ENCODE measurements at places on chromosomes 13 and 19.

DNA sequence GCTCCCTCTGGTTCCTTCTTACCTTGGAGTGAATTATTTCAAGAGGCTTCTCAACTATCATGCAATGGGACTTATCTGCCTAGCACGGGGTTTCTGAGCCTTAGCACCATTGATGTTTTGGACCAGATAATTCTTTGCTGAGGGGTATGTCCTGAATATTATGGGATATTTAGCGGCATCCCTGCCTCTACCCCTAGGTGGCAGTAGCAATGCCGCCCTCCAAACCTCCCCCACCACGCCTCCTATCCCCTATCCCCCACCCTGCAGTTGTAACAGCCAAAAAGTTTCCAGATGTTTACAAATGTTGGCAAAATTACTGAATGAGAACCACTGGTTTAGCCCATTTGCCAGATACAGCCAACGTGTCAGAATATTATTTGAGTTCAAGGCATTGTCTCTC, 125.5 kb downstream of the POSTN start:
- DNase-seq = no peak

DNA sequence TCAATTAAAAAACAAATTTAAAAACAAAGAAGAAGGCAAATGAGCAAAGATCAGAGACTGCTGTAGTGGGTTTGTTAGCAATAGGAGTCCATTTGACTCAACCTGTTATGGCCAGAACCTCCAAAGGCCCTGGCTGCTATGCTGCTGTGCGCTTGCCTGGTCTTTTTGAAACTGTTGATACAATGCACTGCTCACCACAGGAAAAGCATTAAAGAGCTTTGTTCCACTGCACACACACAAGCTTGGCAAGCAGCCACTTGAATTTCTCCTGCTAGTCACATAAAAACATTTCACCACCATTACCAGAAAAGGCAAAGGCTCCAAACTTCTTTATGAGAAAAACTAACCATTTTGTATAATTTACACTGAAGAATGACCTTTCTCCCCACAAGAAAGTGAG, 132.2 kb downstream of the FREM2 start:
- DNase-seq = no peak

DNA sequence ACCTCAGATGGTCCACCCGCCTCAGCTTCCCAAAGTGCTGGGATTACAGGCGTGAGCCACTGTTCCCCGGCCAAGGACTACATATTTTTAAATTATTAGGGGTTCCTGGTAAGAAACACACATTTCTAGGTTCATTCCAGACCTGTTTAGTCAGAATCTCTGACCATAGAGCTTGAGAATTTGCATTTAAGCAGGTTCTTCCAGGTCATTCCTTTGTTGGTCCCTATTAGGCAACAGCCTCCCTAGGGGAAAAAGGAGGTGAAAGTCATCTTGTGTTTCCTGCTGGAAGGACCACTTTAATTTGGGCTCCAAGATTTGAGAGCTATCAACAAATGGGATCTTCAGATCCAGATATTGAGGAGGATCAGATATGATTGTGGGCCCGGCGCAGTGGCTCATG, 16.3 kb downstream of the S1PR2 start:
- no peak for DNase-seq

DNA sequence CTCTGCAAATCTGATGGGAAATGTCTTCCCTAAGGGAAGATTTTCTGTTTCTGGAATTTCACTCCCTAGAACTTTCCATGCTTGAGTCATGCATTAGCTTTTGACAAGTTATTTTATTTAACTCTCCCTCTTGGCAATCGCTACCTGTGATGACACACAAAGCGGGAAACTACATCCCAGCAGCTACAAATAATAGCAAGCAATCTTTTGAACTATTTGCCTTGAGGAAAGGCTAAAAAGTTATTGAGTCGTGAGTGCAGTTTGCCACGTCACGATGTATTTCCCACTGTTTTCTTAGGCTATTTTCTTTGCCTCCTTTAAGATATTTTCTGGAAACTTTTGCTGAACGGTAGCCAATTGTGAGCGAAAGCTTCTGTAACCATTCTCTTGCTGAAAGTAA, 353.3 kb upstream of the HTR2A start:
- DNase-seq = no peak

DNA sequence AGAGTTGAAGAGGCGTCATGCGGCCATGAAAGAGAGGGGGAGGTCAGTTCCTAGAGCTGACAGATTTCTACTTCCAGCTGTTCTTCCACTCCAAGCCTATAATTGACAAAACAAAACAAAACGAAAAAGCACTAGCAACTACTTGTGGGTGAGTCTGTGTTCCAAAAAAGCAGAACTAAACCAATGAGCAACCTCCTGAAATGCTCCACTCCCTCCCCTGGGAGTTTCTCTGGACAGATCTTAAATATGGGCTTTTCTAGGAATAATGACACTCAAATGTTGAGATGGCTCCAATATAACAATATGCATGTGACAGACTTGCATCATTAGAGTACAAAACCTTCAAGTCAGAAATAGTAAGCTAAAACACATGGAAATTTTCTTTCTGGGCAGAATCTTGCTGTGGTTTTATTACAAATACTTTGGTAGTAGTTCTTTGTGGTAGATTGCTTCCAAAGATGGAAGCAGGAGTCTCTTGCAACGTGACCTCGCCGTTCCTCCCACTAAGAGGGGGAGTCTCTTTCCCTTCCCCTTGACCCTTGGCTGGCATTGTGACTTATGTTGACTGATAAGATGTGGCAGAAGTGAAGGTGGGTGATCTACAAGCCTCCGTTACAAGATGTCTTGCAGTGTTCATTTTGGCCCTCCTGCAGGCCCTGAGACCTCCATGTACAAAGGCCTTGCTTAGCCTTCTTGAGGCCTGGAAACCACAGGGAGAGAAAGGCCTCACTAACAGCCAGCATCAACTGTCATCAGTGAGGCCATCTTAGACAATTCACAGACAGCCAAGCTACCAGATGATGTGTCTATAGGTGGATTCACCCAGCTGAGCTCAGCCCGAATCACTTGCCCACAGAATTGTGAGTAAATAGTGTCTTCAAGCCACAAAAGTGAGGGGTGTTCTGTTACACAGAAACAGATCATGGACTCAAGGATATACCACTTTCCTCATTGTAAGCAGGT, 173.1 kb upstream of the RFC3 start:
- DNase-seq = no peak

- DNase-seq = peak; percentile 37
Observed at GRCh38 chr13:79492313-79492798, 11.4 kb downstream of the NDFIP2 start.

GRCh38 chr13:41079725-41080124, 18.4 kb downstream of the WBP4 start:
- no peak for DNase-seq

GRCh38 chr19:30528919-30529318, 156.7 kb downstream of the ZNF536 start:
- no peak for DNase-seq

DNA sequence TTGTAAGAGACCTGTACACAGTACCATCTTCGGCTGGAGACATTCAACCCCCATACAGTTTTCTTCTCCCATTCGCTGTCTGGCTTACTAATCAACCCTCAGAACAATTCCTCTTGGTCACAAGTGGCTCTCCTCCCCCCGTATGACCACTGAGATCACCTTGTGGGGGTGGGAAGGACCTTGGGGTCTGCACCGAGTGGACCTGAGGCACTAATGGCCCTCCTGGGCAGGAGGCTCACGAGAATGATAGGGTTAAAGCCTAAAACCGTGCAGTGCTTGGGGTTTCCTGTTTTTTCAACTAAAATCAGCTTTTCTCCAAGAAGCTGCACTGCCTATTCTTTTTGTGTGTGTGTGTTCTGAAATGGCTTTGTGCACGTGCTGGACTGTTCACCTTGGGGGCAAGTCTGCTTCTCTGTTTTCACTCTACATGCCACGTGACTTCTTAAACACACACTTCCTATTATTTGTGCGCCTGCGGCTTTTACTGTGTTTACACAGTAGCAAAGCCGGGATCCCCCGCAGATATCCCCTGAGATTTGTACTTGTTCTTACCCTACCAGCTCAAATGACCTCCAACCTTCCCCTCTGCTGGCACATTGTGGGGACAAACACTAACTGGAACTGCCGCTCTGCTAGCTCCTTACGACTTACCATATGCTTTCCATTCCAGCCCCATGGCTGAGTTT, 12.3 kb downstream of the RBM26 start:
- DNase-seq = no peak

DNA sequence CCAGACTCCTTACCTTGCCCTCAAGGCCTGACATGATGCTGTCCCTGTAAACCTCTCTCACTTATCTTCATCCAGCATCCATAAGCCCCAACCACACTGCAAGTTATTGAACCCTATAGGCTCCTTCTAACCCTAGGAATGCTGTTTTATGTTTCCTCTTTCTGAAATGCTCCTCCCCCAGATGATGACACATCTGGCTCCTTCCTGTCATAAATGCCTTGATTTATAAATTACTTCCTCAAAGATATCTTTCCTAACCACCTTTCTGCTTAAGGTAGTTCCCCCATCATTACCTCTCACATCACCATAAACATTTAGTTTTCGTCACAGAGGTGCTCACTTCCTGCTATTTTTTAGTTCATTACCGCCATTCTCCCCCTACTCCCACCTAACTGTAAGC, 12.3 kb downstream of the RUBCNL start:
- DNase-seq = no peak

- no peak for DNase-seq
Observed at GRCh38 chr19:56732976-56733375, 61.4 kb upstream of the ZNF835 start.

GRCh38 chr19:10514211-10515145, 2.8 kb downstream of the S1PR5 start:
- DNase-seq = peak; percentile 34

DNA sequence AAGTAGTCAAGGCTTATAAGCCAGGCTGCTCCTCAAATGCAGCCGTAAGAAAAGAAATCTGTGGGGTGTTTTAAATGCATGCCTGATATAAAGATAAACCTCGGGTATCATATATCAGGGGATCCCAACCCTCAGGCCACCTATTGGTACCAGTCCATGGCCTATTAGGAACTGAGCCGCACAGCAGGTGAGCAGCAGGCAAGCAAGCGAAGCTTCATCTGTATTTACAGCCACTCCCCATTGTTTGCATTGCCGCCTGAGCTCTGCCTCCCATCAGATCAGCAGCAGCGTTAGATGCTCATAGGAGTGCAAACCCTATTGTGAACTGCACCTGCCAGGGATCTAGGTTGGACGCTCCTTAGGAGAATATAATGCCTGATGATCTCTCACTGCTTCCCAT, 233.5 kb upstream of the SERP2 start:
- DNase-seq = no peak

DNA sequence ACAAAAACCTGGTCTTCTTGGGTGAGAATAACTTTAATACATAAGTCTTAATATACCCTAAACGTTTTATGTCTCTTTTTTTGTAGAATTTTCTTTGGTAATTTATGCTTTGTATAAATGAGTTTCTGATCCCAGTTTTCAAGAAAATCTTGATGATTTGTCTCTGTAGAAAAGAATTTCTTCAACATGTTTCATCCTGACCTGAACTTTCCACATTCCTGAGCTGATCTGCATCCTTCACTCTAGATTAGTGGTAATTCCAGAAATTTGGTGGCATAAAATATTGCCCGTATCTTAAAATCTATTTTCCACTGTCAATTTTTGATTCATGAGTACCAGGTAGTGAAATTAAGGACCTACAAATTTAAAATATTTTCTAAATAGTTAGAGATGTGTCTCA, 16.3 kb downstream of the ZNF714 start:
- no peak for DNase-seq

DNA sequence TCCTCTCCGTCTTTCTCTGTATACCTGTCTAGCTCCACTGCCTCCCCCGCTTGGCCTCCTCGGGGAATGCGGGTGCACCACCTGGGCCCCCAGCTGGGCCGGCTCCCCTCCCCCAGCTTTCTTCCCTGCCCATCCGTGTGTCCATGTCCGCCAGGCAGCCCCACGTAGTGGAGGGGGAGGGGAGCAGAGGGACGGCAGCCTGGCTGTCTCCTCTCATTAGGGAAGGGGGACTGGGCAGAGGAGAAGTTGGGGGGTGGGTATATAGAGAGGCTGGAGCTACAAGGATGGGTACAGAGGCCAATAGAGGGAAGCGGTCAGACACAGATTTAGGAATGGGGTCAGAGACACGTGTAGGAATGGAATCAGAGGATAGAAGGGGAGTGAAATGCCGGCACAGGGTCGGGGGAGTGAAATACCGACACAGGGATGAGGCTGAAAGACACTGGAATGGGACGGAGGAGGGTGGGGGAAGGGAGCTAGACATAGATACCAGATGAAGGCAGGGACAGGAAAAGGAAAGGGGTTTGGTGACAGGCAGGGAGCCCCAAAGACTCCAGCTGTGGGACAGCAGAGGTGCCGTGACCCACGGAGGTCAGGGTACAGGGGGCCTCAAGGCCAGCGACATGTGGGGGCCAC, 2.8 kb downstream of the NECTIN2 start:
- no peak for DNase-seq

- no peak for DNase-seq
Observed at GRCh38 chr19:5967571-5967970, 10.4 kb downstream of the RANBP3 start.

DNA sequence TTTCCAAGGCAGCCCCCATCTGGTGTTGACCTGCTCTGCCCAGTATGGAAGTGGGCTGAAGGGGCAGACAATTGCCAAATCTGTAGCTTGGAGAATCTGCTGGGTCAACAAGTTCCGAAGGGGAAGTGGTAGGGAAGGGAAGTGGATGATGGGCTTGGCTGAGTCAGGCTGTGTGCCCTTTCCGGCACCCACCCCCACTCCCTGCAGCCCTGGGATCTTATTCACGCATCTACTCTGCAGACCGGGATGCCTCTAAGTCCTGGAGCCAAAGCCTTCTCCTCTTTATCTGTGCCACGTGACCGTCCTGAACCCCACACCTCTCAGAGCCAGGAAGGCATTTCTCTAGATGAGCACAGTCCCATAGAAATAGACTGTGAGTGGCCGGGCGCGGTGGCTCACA, 7.5 kb upstream of the C5AR2 start:
- DNase-seq = no peak

- no peak for DNase-seq
Observed at GRCh38 chr13:24921003-24921402, 157.0 kb downstream of the RNF17 start.

GRCh38 chr13:31967155-31967554, 64.4 kb upstream of the FRY start:
- DNase-seq = no peak

- peak; percentile 76 for DNase-seq
Observed at GRCh38 chr19:48511800-48512503, at the start of gene LMTK3. Gene LMTK3, minus strand, starts transcription at chr19:48511835. Its CDS starts 259 bp downstream, at chr19:48511576.

DNA sequence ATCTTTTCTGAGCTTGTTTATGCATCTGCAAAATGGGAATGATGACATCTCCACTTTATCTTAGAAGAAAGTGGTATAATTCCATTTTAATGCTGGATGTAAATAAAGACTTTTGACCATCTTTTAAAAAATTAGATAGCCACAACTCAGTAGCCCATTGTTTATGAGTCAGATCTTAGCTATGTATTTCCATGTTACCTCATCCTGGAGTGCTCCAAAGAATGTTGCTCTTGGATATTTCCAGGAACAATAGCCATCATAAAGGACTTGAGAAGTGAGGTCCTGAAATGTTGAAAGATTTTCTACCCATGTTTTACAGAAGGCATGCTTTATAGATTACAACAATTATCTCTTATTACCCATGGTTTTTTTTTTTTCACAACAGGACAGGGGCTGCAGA, 229.3 kb upstream of the EDNRB start:
- DNase-seq = no peak

GRCh38 chr19:33535226-33535625, 13.6 kb upstream of the PEPD start:
- no peak for DNase-seq
